Activated CD8-positive, alpha-beta T cell treated with anti-CD3 and anti-CD28 coated beads for 36 hours (primary cell): ENCODE measurements at places on chromosomes 3 and 15. TPM values are rescaled to one million over a fixed set of nuclear protein-coding genes. Genes with fewer than 3 reads are reported as not detected.

The AGBL1 gene
- total RNA-seq: not detected

The CD200R1L gene
- not detected for total RNA-seq

The SSUH2 gene
- 0.31 TPM for total RNA-seq

The ESYT3 gene
- total RNA-seq: 0.09 TPM

The SNX33 gene
- 1.7 TPM for total RNA-seq

The ZPLD1 gene
- total RNA-seq: not detected

The GOLGA8N gene
- total RNA-seq: 7.4 TPM

The GOLGA6L7 gene
- total RNA-seq: not detected

The PLSCR5 gene
- total RNA-seq: not detected

The P2RY12 gene
- total RNA-seq: not detected

The BFSP2 gene
- total RNA-seq: 0.51 TPM

The GOLGA8T gene
- total RNA-seq: not detected

The PIGBOS1 gene
- total RNA-seq: 13.2 TPM

The RTP3 gene
- not detected for total RNA-seq

The PLA2G4D gene
- total RNA-seq: not detected
